Placental epithelial cell (primary cell): ENCODE measurements at places on chromosomes 13 and 19. TPM values are rescaled to one million over a fixed set of nuclear protein-coding genes. Genes with fewer than 3 reads are reported as not detected.

The SOX1 gene
- not detected in 2 replicates for total RNA-seq

The SIGLEC5 gene
- 1.2 and 2.8 TPM in 2 replicates for total RNA-seq

The SCEL gene
- 103 and 153 TPM in 2 replicates for total RNA-seq

The GFY gene
- not detected in 2 replicates for total RNA-seq

The SPART gene
- total RNA-seq, result 28.4 and 31.0 TPM in 2 replicates

The KIR2DL3 gene
- not detected in 2 replicates for total RNA-seq
